ENCODE measurements at places on chromosomes 7 and 10.

GRCh38 chr10:68560186-68560942 is at the start of gene TET1:
TET1 (plus strand) TSS chr10:68560337; CDS start chr10:68572339, 12,002 bp downstream.
- no peak within 1 kb of the TSS for H3K27ac ChIP-seq
- H3K27me3 ChIP-seq: peaks cover 15% of the 10 kb centered on the region
- DNase-seq: peak; percentile 41
- no peaks in the 10 kb centered on the region for H3K36me3 ChIP-seq
- peak within 1 kb of the TSS; percentile 68 for H3K4me3 ChIP-seq
- no peaks in the 10 kb centered on the region for H3K4me1 ChIP-seq

GRCh38 chr10:60809157-60809556 is 30.9 kb downstream of the CDK1 start:
- no peaks in the 10 kb centered on the region for H3K27me3 ChIP-seq
- no peak for DNase-seq
- no peak overlapping the region for H3K4me3 ChIP-seq
- peaks cover 15% of the 10 kb centered on the region for H3K4me1 ChIP-seq

GRCh38 chr10:97178074-97178473 is 7.7 kb downstream of the SLIT1 start:
- no peak for DNase-seq
- H3K4me1 ChIP-seq: no peaks in the 10 kb centered on the region
- H3K27me3 ChIP-seq: peaks cover 42% of the 10 kb centered on the region
- no peak overlapping the region for H3K27ac ChIP-seq

- no peaks in the 10 kb centered on the region for H3K36me3 ChIP-seq
- H3K27me3 ChIP-seq: no peaks in the 10 kb centered on the region
- no peaks in the 10 kb centered on the region for H3K4me1 ChIP-seq
- H3K4me3 ChIP-seq: no peak overlapping the region
These were observed 70.4 kb downstream of the ZFAND4 start for GRCh38 chr10:45602082-45602730.

DNA sequence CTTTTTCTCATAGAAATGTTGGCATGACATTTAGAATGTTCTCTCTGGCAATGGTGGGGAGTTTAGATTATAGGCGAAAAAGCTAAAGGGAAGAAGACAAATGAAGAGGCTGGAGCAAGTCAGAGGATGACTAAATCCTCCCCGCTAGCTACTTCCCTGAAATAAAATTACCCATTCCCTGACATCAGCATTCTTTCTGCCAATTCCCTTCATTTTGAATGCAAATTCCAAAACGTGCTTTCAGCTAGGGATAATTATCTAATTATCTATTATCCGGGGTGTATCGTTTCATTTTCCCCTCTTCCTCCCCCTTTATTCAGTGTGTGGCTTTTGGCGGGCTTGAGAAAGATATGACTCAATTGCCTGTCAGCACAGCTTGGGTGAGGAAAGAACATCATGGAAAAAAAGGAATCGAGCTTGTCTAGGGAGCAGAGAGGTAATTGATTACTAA is 672.3 kb downstream of the TNS3 start:
- no peak overlapping the region for H3K4me3 ChIP-seq
- DNase-seq: no peak
- H3K4me1 ChIP-seq: peaks cover 17% of the 10 kb centered on the region
- H3K36me3 ChIP-seq: no peaks in the 10 kb centered on the region
- no peaks in the 10 kb centered on the region for H3K27me3 ChIP-seq
- H3K27ac ChIP-seq: no peak overlapping the region

DNA sequence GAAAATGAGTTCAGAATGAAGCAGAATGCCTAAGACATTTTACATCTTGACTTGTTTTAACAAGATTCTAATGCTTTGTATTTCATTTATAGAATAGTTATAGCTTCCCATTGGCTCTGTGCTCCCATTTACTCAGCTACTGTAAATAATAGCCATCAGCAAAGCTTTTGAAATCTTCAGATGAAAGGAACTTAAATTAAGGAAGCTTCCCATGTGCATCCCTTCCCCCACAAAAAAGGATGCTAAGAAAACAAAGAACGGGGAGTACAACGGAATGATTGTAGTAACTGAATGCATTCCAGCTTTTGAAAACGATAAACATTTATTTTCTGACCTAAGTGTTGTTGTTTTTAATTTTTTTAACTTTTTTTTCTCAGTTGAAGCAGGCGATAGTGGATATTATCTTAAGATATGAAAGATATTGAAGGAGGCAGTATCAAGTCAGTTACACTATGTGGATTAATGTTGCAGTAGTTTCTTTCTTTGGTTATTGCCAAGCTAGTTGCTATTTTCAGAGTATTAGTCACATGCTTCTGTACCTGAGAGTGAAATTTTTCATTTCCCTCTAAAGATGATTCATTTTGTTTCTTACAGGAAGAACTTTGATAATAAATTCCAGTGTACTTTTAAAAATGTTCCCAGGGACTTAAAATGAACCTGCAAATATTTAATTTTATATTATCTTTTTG is 129.2 kb downstream of the KCND2 start:
- no peak overlapping the region for H3K4me3 ChIP-seq
- H3K27me3 ChIP-seq: no peaks in the 10 kb centered on the region
- no peak for DNase-seq
- no peaks in the 10 kb centered on the region for H3K36me3 ChIP-seq

DNA sequence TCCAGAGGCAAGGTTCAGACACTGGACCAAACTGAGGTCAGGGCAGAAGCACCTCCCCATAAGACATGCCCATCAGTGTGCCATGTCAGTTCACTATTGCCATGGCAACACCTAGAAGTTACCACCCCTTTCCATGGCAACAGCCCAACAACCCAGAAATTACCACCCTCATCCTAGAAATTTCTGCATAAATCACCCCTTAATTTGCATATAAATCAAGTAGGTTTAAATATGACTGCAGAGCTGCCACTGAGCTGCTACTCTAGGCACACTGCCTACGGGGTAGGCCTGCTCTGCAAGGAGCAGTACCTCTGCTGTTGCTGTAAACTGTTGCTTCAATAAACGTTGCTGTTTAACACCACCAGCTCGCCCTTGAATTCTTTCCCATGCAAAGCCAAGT is 12.7 kb downstream of the STEAP2 start:
- H3K27ac ChIP-seq: no peak overlapping the region
- no peak overlapping the region for H3K4me3 ChIP-seq
- no peaks in the 10 kb centered on the region for H3K27me3 ChIP-seq
- H3K36me3 ChIP-seq: no peaks in the 10 kb centered on the region

DNA sequence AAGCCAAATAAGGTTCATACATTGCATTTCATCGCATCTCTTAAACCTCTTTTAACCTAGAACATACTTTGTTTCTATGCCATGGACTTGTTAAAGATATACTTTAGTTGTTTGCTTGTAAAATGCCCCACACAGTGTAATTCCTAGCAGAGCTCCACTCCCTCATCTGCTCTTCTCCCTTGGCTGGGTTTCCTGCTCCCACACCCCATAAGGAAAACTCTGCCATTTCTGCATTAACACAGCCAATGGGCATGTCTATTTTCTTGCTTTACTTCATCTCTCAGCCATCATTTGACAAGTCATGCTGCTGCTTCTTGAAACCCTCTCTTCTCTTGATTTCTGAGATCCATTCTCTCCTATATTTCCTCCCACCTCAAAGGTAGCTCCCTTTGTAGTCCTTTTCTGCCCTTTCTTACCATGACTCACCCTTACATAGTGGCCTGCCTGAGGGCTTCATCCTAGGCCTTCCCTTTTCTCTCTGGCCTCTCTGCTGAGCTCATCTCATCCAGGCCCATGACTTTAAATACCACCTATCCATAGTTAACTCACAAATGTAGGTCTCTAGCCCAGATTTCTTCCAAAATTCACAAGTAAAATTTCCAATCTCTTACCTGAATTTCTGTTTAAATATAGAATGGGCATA is 471.4 kb downstream of the ADRA2A start:
- no peaks in the 10 kb centered on the region for H3K4me1 ChIP-seq
- no peak for DNase-seq
- no peaks in the 10 kb centered on the region for H3K36me3 ChIP-seq
- H3K4me3 ChIP-seq: no peak overlapping the region

GRCh38 chr10:24428410-24428782 is 219.5 kb downstream of the KIAA1217 start:
- H3K27ac ChIP-seq: peak overlapping the region; percentile 41
- no peak overlapping the region for H3K4me3 ChIP-seq
- DNase-seq: peak; percentile 92
- H3K27me3 ChIP-seq: no peaks in the 10 kb centered on the region
- peaks cover 33% of the 10 kb centered on the region for H3K4me1 ChIP-seq
- no peaks in the 10 kb centered on the region for H3K36me3 ChIP-seq
